ENCODE measurements at places on chromosomes 6 and 20. TPM values are rescaled to one million over a fixed set of nuclear protein-coding genes. Genes with fewer than 3 reads are reported as not detected.

Gene EFCAB8
- 0.30 TPM for total RNA-seq

Gene PPIL6
- total RNA-seq, result not detected

DNA sequence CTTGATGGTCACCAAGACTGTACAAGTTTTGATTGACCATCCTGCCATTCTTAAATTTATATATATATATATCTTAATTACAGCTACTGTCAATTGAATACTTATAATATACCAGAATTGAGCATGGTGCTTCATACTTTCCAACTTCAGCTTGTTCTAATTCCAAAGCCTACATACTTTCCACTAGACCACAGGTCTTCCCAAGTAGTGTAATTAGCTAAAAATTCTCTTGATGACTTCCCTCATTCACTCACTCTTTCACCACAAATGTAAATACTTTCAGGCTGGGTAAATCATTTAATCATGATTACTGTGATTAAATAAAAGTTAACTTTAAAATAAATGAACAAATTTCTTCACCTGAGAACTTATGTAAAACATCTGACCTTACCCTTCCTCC, 3.4 kb downstream of the ASF1A start:
- DNase-seq, result no peak

DNA sequence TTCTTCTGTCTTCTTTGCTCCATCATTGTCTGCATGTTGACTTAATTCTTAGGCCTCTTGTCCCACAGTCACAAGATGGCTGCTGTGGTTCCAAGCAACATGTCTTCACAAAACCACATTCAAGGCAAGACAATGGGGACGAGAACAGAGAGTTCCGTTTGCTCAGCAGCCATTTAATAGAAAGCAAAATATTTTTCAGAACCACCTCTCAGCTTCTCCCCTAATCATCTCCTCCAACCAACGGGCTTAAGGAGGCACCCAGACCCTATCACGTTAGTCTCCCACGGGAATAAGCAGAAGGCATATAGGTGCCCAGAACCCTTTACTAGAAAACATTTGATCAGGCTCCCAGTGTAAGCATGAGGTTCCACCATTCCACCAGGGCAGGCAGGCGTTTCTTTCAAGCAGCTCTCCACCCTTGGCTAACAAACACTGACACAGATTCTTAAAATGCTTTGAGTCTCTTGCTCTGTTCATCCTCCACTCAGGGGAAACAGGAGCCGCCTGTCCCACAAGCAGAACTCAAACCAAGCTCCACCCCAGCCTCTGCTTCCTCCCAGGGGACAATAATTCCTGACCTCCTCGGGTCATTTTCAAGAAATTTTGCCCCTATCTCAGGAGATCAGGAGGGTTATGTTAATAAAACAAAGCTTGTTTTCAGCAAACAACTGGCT, 19.0 kb downstream of the BMP7 start:
- DNase-seq, result no peak

Gene VGLL2
- not detected for total RNA-seq

- DNase-seq, result no peak
Measured at GRCh38 chr6:41711323-41712038, 23.9 kb downstream of the TFEB start.

DNA sequence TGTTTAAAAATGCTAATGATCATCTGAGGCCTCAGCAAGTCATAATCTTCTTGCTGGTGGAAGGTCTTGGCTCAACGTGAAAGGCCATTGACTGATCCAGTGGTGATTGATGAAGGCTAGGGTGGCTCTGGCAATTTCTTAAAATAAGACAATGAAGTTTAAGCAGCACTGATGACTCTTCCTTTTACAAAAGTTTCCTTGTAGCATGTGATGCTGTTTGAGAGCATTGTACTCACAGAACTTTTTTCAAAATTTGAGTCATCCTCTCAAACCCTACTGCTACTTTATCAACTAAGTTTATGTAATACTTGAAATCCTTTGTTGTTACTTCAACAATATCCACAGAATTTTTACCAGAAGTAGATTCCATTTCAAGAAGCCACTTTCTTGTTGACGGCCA, 382.3 kb downstream of the ESR1 start:
- no peak for DNase-seq

DNA sequence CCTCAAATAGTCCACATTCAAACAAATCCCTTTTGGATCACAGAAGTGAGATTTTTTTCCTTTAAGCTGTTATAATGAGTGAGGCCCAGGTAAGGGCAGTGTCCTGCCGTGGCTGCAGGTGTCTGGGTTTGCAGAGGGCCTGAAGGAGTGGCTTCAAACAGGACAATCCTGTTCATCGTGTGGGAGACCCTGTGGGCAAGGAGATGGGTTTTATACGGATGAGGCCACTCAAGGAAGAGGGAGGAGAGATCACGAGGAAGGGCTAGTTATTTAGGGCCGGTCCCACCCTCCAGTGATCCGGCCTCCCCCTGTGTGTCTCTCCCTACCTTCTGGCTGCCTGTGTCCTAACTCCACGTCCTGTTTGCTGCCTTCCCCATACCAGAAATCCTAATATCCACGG, 33.8 kb downstream of the PPP1R14C start:
- no peak for DNase-seq

Gene FAM83C
- not detected for total RNA-seq

Data from activated CD8-positive, alpha-beta memory T cell treated with anti-CD3 and anti-CD28 coated beads, Interleukin-2, amount 10 ng/mL, durations not matched to agents 7 days and 5 days (primary cell).